CD4-positive, alpha-beta T cell treated with Interferon gamma for 1 hour (primary cell): ENCODE measurements at places on chromosomes 3 and 15.

GRCh38 chr3:61569856-61570580 lies 8.6 kb downstream of the PTPRG start:
- no peak for DNase-seq

GRCh38 chr3:103977417-103977816 lies 1389.3 kb upstream of the ALCAM start:
- DNase-seq = no peak

GRCh38 chr3:103170651-103171050 lies 735.8 kb downstream of the ZPLD1 start:
- DNase-seq = no peak

DNA sequence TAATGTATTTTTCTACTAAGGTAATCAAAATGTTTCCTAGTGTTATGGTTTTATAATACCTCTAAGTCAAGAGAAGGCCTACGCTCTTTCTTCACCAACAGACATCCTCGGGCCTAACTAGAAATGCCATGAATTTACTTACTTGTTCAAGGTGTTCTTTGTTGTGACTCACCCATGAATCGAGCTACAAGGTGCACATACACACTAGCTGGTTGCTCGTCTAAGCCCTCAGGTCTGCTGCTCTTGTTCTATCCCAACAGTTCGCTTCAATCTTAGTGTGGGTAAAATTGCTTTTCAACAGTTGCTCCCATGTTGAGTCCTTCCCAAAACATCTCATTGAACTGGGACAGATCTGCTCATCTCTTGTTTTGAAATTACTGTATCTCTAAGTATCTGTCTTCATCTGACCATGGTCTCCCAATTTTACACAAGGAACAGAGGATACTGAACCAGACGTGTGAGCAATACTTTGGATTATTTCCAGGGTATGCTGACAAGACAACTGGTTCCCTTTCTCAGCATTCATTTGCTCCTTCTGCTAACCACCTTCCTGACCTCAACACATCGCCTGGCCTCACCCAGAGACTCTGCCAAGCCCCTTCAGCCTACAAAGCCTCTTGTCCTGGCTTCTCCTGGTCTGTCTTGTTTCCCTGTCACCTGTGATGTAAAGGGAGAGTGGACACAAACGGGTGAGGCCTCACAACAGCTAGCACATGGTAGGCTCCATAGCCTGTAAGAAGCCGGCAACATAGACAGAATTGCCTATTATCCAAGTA lies 84.2 kb downstream of the NEDD4 start:
- no peak for DNase-seq

DNA sequence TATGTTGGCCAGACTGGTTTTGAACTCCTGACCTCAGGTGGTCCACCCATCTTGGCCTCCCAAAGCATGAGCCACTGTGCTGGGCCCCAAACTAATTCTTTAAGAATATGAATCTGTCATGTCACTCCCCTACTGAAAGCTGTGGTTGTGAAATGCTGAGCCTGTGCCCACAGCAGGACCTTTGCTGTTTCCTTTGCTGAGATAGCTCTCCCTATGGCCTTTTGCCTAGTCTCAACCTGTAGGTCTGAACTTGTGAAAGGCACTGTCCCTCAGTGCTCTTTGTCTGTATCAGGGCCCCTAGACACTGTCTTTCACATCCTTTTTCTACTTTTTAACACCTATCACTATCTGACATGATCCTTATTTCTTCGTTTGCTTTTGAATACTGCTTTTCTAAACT lies 62.7 kb upstream of the CCR4 start:
- DNase-seq = no peak

DNA sequence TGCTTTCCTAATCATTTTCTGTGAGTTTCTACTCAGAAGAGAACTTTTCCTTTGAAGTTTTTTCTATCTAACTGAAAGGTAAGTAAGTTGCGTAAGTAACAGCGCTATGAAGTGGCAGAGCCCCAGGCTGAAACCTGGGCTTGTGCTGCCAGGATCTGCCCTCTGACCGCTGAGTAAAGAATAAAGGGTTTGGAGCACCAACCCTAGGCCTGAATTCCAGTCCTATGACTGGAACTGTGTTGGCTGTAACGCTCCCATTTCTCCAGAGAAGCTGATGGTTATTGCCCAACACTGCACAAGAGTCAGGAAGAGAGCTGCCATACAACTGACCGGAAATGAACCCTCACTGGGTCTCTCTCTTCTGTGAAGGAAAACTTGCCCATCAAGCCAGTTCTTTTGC lies 87.0 kb downstream of the FOXB1 start:
- no peak for DNase-seq

DNA sequence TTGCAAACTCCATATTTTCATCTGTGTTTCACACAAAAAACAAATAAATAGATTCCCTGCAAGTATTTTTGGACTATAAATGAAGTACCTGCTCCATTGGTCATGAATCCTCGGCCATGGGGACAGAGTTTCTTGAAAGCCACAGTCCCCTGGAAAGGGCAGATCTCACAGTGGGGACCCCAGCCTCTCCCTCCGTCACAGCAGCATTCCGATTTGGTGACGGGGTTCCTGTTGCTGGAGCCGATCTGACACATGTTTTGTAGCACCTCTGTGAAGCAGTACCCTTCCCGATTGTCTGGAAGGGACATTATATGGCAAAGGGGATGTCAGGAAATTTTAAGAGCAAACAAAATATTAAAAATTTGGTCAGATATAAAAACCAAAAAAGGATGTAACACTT lies 96.2 kb downstream of the DUT start:
- no peak for DNase-seq

GRCh38 chr3:45488591-45488990 lies 100.2 kb downstream of the LARS2 start:
- DNase-seq = no peak

- no peak for DNase-seq
Observed at GRCh38 chr15:35956056-35956455, 410.1 kb upstream of the DPH6 start.

DNA sequence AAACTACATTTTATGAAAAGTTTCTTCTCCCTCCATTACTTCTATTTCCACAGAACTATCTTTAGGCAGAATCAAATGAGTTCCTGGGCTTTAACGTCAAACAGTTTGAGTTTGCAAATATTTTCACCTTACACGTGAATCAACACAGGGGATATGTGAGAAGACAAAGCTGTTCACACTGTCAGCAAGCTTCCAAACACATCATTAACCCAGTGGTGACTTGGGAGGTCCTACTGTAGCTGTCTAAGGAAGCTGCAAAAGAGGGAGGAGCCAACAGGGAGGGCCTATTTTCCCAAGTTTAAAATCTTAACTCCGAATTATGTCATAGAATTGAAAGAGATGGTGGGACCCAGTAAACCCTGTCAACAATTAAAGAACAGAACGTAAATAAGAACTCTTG lies 337.8 kb upstream of the DNAJC19 start:
- no peak for DNase-seq

GRCh38 chr3:67724434-67724833 lies 70.0 kb upstream of the SUCLG2 start:
- no peak for DNase-seq

- no peak for DNase-seq
Observed at GRCh38 chr3:32575451-32576113, 4.9 kb upstream of the DYNC1LI1 start.

- DNase-seq = no peak
Observed at GRCh38 chr15:82831894-82832600, 22.6 kb downstream of the WHAMM start.

DNA sequence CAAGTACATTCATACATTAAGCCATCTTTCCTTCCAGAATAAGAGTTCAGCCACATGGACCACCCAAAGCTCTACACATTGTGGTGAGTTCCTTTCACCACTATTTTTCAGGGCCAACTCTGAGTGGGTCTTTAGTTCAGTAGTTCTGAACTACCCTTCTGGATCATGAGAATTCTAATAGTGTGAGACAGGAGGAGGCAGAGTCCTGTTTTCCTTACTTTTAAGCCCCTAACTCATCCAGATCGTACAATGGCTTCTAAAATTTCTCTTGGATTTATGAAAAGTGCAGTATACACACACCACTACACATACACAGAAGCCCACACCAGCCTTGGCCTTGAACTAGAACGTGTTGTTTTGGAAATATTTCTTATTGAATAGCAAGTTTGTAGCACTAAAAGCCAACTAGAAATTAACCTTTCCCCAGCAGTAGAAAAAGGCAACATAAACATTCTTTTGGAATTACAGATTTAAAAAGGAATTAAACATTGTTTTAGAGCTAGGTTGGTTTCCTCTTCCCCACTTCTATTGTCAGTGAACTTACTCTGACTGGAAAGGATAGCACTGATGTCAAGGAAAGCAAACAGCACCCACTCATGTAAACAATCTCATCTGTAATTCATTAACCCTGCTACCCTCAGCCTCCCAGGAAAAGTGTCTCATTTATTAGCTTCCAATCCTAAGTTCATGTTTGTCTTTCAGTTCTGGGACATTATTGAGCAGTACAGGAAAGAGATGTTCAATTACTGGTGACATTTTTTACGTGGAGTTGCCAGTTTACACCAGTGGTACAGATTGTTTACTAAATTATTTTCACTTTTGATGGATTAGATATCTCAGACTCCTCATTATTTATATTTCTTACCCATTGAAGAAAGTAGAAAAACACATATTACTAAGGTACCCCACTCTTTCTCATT lies 95.7 kb upstream of the AGTR1 start:
- no peak for DNase-seq
